ENCODE measurements at places on chromosomes 4 and X.
A peak's percentile ranks its signal among the peaks of the same experiment; 100 is the strongest.

DNA sequence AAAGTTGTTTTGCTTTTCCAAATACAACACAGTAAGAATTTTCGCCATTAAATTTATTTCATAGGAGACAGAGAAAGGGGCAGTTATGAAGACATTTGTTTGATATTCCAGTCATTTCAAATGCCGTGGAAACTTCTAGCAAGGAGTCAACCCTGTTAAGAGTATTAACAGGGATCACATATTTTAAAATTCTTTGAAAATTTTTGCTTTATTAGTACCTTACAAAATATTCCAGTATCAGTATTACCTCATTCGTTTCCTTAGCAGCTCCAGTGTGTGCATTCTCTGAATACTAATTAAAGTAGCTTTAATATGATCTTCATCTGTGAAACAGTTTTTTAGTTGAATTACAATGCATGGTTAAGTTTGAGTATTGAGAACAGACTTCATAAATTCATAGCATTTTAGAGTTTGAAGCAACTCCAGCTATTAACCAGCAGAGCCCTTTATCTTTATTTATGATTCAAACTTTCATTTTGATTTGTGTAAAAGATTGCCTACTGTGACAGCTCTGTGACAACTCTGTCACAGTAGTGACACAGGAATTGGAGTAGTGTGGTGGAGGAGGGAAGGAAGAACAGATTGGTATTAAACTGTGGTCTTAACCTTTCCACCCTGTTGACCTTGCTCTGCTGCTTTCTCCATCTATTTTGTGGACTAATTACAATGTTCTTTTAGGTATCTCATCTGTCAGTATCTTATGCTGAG lies 86.3 kb downstream of the PDLIM5 start:
- DNase-seq, result no peak

- DNase-seq, result no peak
Observed at GRCh38 chr4:186658657-186659056, 65.0 kb downstream of the FAT1 start.

DNA sequence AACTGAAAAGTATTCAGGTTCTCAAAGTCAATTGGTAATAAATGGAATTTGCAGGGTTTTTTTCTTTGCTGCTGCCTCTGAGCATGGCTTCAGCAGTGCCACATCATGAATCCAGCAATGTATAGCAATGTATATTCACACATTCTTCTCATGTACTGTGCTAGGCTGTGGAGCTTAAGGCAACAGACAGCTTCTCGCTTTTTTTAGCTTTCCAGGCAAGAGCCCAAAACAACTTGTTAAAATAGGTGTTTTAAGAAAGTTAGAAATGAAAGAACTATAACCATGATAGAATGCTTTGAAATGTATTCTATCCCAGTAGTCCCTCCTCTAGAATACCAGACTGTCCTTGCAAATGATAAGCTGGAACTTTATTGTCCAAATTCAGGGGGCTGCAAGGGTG lies 30.4 kb downstream of the SMIM43 start:
- DNase-seq, result no peak

DNA sequence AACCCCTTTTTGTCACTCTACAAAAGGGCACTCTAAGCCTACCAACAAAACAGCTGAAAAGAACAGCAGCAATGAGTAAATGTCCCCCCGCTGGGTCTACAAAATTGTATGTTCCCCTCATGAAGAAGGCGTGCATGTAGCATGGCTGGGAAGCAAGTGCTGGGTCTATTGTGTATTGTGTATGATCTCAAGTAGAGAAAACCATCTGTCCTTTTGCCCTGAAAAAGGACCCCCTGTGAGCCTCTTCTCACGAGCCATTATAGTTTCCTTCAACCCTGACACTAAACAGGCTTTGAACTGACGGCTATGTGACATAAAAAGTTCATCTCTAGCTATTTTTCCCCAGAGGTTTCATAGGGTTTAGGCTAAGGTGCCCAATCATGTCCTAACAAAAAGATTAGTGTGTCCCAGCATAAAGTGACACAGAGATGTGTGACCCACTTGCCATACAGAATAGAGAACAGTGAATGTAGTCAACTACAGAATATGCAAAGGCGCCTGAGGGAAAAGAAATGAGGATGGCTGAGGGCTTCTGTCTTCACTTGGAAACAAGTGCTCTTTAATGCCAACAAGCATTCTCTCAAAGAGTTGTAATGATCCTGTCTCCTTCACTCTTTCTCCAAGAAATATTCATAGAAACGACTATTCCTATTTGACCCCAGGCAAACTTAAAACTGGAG lies 27.3 kb downstream of the COL25A1 start:
- DNase-seq, result no peak

- no peak for DNase-seq
Observed at GRCh38 chr4:28373191-28373590, 1512.5 kb downstream of the STIM2 start.

GRCh38 chrX:35699642-35700041 lies 98.5 kb upstream of the MAGEB16 start:
- no peak for DNase-seq

- DNase-seq, result no peak
Observed at GRCh38 chrX:122272011-122272410, 912.1 kb upstream of the GRIA3 start.

DNA sequence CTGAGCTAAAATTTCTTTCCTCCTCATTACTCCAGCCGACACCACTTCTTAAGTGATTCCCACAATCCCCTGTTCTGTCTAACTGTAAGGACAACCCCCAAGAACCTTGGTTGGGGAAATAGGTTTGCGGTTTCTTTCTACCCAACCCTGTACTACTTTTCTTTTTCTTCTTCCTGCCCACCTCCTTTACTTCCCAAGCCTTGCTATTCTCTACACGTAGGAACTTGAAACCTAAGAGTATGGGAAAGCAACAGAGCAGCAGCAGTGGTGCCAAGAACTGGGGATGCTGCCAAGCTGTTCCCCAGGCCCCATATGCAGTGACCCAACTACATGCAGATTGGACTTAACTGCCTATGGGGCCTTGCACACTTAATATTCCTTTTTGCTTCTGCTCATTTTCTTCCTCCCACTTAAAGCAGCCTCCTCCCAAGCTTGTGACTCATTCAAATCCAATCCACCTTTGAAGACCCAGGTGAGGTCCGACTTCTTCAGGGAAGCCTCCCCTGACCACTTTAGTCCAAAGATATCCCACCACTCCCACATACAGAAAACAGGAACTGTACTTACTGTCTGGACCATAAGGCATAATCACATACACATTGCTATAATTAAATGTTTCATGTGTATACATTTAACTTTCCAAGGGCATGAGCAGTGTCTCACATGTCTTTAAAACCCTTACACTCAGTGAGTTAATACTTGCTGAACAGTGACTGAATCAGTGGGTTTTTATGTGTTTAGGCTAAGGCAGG lies 1.7 kb downstream of the FAM120C start:
- DNase-seq, result no peak

DNA sequence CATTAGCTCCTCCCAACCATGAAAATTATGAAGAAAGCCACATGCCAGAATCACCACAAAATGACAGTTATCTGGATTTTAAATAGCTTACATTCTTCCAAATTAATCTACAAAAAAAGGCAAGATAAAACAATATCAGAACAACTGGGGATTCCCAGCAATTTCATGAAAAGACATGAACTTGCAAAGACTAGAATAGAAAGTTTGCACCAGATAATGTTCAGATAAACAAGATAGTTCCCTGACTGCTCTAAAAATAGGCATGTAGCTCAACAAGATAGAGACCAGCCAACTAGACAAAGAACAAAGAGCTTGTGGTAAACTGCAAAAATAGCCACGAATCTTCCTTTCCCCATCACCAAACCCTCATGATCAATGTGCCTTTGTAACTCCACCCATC lies 30.3 kb upstream of the DDX53 start:
- DNase-seq, result no peak

- no peak for DNase-seq
Observed at GRCh38 chr4:24508541-24508940, 75.8 kb downstream of the DHX15 start.

DNA sequence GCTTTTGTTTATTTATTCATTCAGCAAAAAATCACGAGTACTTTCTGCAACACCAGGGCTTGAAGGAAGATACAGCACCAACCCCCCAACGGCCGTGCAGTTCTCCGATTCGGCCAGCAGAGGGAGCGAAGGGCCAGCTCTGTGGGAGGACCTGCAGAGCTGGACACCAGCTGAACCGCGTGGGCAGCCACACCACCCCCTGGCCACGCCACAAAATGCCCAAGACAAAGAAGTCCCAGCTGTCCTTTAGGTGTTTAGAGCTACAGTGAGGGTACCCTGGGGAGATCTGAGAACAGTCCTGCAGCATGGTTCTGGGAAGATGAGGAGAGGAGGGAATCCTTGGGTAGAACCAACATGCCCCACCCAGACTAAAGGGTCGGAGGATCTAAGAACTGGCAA lies 83.1 kb downstream of the RELL1 start:
- DNase-seq, result peak; percentile 23

DNA sequence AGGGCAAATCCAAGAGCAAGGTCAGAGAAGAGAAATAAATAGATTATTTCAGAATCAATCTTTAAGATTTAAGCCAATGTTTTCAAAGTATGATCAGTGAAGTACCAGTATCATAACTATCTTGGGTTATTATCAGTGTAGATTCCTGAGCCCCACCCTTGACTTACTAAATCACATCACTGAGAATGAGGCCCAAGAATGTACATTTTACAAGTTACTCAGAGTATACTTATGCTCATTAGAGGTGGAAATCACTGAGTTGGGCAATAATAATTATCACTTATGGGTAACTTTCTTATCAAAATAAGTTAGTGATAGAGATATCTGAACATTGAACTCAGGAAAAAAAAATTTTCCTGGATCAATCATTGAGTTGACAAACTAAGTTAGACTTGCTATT lies 121.6 kb upstream of the NOCT start:
- no peak for DNase-seq

GRCh38 chrX:82335772-82336171 lies 1133.9 kb downstream of the SH3BGRL start:
- no peak for DNase-seq

DNA sequence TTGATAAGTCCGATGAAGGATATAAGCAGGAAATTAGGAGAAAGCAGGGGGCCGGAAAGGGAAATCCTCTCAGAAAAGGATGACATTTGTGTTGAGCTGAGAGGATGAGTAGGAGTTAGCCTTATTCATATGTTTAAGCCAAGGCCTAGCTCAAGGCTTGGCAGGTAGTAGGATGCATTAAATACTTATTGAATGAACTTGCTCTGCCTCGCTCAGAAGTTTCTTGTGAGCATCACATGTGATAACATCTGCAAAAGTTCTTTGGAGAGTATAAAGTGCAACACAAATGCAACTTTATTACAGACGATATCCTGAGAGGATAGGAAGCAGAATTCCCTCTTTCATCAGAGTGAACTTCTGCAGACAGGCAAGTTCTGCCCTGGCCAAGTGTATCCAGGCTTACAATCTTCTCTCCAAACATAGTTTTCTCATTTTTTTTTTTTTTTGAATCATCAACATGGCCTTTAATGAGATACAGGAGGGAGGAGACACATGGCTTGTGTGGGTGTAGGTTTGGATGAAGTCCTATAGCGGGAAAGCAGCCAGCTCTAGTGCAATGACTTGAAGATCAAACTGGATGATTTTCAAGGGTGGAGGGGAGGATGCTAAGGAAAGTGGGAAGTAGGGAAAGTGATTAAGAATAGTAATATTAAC lies 48.1 kb downstream of the LUZP4 start:
- DNase-seq, result no peak

GRCh38 chrX:110418316-110419235 lies 59.9 kb downstream of the RTL9 start:
- no peak for DNase-seq

DNA sequence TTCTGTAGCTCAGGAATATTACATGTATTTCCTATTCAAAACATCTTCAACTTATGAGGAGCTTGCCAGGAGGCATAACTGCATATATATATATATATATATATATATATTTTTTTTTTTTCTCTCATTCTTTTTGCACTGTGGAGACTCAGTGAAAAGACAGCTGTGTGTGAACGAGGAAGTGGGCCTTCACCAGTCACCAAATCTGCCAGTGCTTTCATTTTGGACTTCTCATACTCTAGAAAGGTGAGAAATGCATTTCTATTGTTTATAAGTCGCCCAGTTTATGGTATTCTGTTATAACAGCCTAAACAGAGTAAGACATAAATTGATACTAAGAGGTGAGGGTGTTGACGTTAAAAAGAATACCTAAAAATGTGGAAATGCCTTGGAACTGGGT lies 710.6 kb downstream of the TRAM1L1 start:
- DNase-seq, result no peak

DNA sequence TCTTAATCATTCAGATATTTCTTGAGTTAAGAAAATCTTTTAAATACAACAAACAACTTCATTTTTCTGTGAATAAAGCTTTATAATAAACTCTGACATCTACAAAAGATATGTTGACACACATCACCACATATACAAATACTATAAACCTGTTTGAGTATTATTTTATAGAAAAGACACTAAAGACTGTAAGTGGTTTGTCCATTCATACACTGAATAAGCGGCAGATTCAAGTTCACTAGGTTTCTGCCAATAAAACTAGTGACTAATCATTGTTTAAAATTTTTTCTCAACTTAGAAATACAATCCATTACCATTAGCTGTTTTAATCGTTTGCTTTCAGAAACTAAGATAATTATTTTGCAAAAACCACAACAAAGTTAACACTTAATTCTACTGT lies 1900.0 kb downstream of the C4orf33 start:
- no peak for DNase-seq

- no peak for DNase-seq
Observed at GRCh38 chr4:7382634-7383014, 52.1 kb downstream of the PSAPL1 start.
